Activated B cell treated with CpG ODN at 0.5 μM for 24 hours (primary cell): ENCODE measurements at places on chromosomes 11 and 22. TPM values are rescaled to one million over a fixed set of nuclear protein-coding genes. Genes with fewer than 3 reads are reported as not detected.

- no peaks in the 10 kb centered on the region for H3K27me3 ChIP-seq
- peak overlapping the region; percentile 97 for H3K4me3 ChIP-seq
- H3K27ac ChIP-seq = peak overlapping the region; percentile 91
Observed at GRCh38 chr11:90221803-90222458, 918 bp downstream of the CHORDC1 start.

DNA sequence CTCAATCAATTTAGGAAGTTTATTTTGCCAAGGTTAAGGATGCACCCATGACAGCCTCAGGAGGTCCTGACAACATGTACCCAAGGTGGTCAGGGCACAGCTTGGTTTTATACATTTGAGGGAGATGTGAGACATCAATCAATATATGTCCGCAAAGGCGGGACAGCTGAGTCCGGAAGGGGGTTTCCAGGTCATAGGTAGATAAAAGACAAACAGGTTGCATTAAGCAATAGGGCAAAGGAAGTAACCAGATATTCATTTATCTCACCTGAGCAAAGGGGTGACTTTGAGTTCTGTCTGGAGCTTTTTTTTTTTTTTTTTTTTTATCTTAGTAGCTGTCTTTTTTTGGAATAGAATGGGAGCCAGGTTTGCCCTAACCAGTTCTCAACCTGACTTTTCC, 2.0 kb upstream of the TRIM34 start:
- H3K36me3 ChIP-seq = peaks cover 5% of the 10 kb centered on the region
- no peak overlapping the region for H3K27ac ChIP-seq
- H3K4me1 ChIP-seq = peaks cover 40% of the 10 kb centered on the region
- H3K4me3 ChIP-seq = no peak overlapping the region
- DNase-seq = no peak

DNA sequence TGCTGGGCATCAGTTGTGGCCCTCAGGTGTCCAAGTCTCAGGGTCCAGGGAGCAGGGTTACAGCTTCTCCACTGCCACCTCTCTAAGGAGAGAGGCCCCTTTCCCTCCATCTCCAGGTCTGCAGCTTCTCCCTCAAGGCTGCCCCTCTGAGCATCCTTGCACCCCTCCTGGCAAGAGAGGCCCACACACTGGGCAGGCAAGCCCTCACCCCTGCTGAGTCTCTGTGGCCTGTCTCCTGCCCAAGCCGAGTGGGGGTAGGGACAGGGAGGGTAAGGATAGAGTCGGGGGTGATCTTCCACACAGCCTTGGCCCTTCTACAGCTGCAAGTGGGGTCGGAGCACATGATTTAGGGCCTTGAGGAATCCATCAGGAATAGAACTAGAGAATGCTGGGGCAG, 76.6 kb downstream of the ST3GAL4 start:
- H3K27ac ChIP-seq = no peak overlapping the region
- no peaks in the 10 kb centered on the region for H3K27me3 ChIP-seq
- DNase-seq = no peak
- H3K4me3 ChIP-seq = no peak overlapping the region

DNA sequence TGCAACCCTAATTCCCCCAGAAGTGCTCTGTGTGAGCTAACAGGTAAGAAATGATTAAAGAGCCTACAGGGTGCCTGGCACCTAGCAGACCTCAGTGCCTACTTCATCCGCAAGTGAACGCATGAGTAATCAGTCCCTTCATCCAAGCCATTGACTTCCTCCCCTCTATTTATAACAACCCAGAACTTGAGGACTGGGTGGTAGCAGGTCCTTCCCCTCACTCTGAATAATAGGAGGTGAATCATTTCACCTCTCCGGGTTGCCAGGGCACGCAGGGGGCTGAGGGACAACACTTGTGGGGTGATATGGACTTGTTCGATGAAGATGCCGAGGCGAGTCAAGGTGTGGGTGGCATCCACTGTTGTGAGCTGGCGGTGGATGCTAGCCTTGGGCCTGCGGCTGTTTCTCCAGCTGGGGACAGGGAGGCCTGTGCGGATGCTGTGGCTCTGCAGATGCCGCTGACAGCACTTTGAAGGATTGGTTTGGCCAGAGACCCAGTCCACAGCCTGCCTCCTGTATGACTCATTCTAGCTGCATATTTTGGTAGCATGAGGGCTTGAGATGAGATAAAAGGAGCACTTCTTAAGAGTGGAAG, 11.7 kb upstream of the SORL1-AS1 start:
- peak overlapping the region; percentile 89 for H3K27ac ChIP-seq
- no peaks in the 10 kb centered on the region for H3K27me3 ChIP-seq
- H3K36me3 ChIP-seq = peaks cover 6% of the 10 kb centered on the region
- no peak for DNase-seq
- peaks cover 97% of the 10 kb centered on the region for H3K4me1 ChIP-seq

GRCh38 chr11:78354408-78355308, 63.0 kb downstream of the GAB2 start:
- no peak overlapping the region for H3K4me3 ChIP-seq
- no peak overlapping the region for H3K27ac ChIP-seq
- H3K36me3 ChIP-seq = peaks cover 3% of the 10 kb centered on the region

OR52L1 gene
- total RNA-seq = not detected in 2 replicates

CYB5R2 gene
- 22.3 and 25.9 TPM in 2 replicates for total RNA-seq

TP53I11 gene
- total RNA-seq = 145 and 175 TPM in 2 replicates

OR4C12 gene
- total RNA-seq = not detected in 2 replicates
